Epithelial cell of prostate (primary cell): ENCODE measurements at places on chromosomes 6 and 20.

DNA sequence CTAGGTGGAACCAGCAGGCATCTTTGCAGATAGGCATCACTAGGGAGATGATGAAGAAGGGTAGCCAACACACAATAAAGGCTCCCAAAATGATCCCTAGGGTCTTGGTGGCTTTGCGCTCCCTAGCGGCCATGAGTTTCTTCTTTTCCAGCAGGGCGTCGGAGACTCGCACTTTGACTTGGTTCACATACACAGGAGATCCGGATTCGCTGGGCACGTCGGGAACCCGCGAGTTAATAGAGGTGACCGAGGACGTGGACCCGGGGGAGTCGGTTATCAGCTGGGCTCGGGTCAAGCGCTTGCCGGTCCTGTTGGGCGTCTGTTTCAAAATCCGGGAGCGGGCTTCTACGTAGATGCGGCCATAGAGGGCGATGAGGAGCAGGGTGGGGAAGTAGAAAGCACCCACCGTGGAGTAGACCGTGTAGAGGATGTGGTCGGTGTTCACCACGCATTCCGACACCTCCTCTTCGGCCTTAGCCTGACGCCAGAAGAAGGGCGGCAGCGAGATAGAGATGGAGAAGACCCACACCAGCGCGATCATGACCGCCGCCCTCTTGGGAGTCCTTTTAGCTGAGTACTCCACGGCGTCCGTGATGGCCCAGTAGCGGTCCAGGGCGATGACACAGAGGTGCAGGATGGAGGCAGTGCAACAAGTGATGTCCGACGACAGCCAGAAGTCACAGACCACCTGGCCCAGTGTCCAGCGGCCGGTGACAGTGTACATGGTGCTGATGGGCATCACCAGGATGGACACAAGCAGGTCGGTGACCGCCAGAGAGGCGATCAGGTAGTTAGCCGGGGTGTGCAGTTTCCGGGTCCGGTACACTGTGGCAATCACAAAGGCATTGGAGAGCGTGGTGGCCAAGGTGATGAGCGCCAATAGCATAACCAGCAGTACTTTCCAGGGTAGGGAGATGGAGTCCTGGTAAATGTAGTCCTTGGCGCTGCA is 658 bp downstream of the HTR1B start:
- DNase-seq = no peak

DNA sequence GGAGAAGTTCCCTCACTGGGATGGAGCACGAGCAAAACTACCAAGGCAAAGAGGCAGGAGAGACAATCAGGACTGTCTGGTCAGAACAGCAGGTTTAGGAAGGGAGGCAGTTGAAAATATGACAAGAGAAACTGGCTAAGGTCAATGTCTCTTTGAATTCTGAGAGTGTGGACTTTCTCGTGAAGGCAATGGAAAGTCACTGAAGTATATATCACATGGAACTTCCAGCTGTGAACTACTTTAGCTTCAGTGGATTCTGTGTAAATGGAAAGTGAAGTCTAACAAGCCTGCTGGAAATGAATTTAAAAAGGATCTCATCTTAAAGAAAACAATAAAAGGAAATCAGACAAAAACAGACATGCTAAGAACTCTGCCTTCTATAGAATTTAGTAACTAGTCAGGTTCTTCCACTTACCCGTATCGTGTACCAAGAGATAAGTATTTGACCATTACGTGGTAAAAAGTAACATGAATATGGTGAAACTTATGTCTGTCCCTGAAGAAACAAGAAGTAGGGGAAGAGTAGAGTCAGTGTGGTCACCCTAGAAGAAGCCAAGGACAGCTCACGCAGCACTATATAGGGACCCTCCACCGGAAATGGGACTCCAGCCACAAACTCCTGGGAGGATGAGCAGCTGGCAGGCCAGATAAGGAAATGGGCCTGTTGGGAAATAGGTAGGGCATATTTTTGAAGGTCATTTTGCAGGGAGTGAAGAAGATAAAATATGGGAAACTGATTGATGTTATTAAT is 123.4 kb downstream of the MAP7 start:
- no peak for DNase-seq

DNA sequence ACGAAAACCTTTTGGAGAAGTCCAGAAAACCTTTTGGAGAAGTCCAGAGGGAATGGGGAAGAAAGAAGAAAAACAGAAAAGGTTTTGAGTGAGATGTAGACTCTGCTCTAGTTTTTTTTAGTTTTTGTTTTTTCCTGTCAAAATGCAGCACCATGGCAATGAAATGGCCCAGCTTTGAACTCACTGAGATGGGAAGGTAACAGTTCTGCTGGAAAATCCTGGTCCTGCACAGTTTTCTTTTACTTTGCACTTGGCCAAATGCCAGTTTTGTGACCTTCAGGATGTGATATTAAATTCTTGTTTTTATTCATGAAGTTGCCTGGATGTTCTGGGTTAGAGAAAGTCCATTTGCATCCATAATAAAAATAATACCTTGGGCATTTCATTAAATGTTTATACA is 145.7 kb downstream of the CFAP61 start:
- no peak for DNase-seq

- DNase-seq = no peak
Measured at GRCh38 chr20:24744747-24745146, 204.3 kb upstream of the CST7 start.

DNA sequence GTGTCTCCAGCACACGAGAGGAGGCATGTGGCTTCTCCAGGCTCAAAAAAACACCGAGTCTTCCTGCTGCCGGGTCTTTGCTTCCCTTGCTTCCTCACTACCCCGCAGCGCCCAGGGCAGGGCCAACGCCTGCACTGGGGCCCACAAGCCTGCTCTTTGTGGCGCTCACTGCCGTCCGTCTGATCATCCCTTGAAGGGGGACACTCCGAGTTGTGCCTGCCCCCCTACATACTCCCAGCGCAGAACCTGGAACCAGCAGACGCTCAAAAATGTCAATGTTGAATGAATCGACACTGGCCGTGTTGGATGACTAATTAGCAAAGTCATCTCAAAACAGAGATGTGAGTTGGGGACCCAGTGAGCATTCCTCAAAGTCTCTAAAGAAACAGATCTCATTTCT is 8.1 kb upstream of the ARFGAP1 start:
- DNase-seq = no peak

DNA sequence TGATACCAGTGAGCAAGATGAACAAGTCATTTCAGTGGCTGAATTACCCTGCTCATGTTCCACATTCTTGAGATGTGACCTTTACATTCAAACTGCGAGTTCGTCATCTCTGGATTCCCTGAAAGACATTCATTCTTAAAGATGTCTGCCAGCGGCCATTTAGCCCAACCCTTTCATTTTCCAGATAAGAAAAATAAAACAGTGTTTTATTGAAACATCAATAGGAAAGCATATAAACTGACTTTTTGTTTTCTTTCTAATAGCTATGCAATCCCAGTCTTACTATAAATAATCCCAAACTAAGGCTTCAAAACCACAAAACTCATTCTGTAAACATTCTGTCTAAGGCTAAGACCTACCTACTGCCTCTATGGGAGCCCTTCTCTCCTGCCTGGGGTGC is 134.0 kb downstream of the SAMD5 start:
- DNase-seq = no peak

- peak; percentile 70 for DNase-seq
Measured at GRCh38 chr6:38404900-38405556, 234.7 kb downstream of the BTBD9 start.

DNA sequence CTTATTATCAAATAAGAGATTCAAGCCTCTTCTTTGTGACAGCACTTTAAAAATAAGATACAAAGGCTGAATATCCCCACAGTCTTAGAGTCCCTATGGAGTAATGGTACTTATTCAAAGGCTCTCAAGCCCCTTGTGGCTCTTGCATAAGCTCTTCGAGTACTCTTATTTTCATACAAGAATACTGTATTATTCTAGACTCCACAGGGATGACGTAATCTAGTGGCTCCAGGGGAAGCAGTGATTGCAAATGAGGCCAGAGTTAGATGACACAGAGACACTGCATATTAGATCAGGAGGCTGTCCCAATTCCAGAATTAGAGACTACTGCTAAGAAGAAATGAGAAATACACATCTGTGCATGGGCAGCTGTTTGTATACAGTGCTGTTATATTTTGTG is 1195.9 kb upstream of the MAP3K7 start:
- no peak for DNase-seq

GRCh38 chr6:35248300-35248699 is 11.2 kb upstream of the ZNF76 start:
- DNase-seq = no peak

DNA sequence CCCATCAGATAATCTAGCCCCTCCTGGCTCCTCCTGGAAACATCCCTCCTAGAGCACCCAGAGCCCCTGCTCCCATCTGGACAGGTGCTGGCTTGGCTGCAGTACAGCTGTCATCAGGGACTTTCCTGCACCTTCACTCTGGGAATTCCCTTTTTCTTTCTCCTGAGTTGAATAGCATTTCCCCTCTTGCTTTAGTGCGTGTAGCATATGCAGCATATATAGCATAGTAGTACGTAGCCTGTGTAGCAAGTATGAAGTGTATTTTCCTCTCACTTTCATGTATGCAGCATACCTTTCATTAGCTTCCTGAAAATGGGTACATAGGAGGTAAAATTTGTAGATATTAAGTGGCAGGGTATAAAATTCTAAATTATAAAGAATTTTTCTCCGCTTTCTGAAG is 352.9 kb downstream of the ESR1 start:
- no peak for DNase-seq

DNA sequence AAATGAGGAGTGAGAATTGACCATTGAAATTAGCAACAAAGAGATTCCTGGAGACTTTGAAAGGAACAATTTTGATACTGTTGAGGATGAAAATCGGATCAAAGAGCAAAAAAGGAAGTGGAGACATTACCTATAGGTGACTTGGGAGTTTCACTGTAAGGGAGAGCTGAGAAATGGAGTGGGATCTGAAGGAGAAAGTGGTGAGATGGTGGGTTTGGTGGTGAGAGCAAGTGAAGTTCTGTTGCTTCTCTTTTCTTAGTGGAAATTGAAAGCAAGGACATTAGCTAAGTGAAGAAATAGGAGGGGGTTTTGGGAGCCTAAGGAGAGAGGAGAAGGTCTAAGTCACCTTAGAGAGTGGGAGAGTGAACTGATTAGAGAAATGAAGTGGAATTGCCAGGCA is 4.2 kb downstream of the ERGIC3 start:
- no peak for DNase-seq

GRCh38 chr20:46757754-46758678 is 48.6 kb downstream of the SLC2A10 start:
- no peak for DNase-seq

- DNase-seq = no peak
Measured at GRCh38 chr20:17491041-17491440, 40.1 kb downstream of the BFSP1 start.

- DNase-seq = no peak
Measured at GRCh38 chr20:23970049-23970448, 18.5 kb downstream of the GGTLC1 start.

GRCh38 chr20:14817101-14817500 is 479.7 kb upstream of the FLRT3 start:
- DNase-seq = no peak

GRCh38 chr6:114514170-114514569 is 171.3 kb upstream of the HS3ST5 start:
- no peak for DNase-seq

- no peak for DNase-seq
Measured at GRCh38 chr20:61900011-61900944, 165.4 kb downstream of the TAF4 start.

DNA sequence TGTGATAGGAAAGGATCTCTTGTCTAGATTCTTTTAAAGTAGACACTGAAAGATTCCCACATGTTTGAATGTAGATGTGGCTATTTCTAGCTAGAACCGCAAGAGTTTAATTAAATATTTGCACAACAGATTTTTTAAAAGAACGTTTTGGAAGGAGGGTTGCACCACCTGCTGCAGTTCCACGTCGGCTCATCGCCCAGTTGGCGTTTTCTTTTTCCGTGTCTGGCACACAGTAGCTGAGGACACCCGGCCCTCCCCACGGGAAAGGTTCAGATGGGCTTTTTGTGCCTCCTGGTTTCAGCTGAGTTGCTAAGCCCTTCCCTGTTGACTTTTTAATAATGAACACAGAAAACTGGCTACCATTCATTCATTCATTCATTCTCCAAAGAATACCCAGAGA is 41.8 kb upstream of the DOK5 start:
- no peak for DNase-seq
